ENCODE measurements at places on chromosomes 3 and 15.

GRCh38 chr3:18016366-18016765 is 273.9 kb upstream of the TBC1D5 start:
- DNase-seq: no peak

- DNase-seq: no peak
Measured at GRCh38 chr15:91787198-91787597, 66.3 kb upstream of the SLCO3A1 start.

GRCh38 chr3:50352781-50353180 is 2.1 kb downstream of the CYB561D2 start:
- DNase-seq: no peak

GRCh38 chr3:134076851-134077250 is 47.1 kb upstream of the SLCO2A1 start:
- no peak for DNase-seq

GRCh38 chr3:133540896-133541674 is 32.4 kb upstream of the CDV3 start:
- DNase-seq: no peak

DNA sequence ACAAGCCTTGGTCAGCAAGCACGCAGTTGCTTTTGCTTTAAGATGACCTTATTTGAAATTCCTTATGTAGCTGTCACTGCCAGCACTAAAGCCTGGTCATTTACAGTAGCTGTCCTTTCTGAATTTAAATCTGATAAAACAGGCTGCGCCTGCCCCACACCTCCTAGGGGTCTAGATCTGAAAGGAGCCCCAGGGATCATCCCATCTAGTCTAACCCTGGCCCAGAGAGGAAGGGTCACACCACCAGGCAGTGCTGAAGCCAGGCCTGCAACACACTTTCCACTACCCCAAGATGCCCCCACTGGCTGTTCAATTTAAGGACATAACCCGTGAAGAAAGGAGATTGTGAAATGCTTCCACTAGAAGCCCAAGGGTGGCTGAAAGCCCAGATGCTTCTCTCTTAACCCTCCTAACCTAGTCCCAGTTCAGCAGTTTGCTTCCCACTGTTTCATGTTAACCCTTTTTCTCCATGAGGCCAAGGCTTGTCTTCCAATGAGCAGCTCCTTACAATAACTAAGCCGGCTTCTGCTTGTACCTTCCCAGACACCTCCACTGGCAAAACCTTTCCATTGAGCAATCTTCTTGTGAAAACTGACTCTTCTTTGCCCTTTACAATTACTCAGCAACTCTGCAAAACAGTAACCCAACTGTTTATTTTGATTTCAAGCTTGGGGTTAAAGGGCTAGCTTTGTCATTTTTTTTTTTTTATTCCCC is 198.9 kb upstream of the LPP start:
- DNase-seq: no peak

- DNase-seq: no peak
Measured at GRCh38 chr3:51836606-51837005, 24.8 kb upstream of the IQCF2 start.

DNA sequence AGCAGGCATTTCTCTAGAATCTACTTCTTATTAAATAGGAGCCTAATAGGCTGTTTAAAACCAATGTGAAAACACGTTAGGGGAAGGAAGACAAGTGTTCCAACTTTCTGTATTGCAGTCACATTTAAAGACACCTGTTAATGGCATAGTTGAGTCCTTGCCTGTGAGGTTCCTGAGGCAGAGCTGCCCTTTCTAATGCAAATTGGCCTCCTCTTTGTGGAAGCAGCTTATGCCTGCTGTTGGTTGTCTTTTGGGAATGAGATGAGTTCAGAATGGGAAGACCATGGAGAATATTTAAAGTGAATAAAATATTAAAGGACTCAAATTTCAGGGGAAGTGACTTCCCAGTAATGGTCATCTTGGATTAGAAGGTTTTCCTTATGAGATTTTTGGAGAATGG is 51.2 kb downstream of the NEK11 start:
- DNase-seq: no peak

DNA sequence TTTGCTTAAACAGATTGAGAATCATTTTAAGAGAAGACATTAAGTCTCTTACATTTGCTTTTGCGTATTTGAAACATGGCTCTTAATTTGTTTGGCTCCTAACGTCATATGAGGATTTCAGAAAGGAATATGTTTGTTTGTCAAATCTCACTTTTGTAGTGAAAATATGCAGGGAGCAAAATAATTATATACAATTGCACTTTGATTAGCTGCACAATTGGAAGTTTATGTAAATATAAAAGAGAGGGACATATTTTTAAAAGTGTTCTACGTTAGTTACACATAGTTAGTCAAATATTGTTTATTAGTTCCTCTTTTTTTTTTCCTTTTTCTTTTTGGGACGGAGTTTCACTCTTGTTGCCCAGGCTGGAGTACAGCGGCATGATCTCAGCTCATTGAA is 42.7 kb upstream of the GOLIM4 start:
- DNase-seq: no peak

- DNase-seq: no peak
Measured at GRCh38 chr3:8606701-8607231, 37.8 kb downstream of the SSUH2 start.

DNA sequence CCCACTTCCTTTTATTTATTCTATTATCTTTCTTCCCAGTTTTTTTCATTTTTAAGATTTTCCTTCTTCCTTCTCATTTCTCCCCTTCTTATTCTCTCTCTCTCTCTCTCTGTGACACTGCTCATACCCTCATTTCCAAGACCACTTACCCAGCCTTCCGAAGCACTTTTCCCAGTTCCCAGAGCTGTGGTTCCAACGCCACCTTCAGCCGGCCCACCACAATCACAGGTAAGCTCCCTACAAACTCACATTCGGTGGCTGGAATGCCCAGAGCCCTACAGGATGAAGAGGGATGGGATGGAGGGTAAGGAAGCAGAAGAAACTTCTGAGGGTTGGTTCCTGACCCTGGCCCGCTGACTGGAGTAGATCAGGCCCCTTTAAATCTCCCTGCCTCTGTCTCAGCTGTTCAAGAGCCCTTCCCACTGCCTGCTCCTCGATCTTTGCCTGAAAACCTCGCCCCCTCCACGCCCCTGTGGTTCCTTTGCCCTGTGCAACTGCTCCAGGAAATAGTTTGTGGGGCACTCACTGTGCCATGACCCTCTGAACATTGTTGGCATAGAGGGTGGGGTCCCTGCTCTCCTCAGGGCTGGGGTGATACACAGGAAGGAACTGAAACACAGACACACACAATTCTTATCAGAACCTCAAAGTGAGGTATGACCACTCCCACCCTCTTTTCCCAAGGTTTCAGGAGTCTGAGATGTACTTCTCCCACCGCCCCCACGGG is 4.8 kb downstream of the LPCAT4 start:
- no peak for DNase-seq

DNA sequence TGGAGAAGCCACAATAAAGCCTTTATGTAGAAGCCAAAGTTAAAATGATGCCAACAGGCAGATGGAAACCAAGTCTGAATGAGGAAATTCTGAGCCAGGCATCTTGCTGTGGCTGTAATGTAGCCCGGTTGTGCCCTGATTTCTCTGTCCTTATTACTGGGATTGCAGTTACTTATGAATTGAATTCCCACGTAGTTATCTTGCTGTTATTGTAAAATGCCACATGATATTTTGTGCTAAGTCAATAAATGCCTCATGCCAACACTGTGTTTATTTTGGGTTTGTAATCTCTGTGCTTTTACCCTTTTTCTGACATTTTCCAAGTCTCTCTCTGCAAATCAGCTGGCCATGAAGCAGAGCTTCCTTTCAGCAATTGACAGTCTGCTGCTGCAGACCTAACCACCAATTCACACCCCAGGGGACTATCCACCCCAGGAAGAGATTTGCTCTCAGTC is 486.1 kb upstream of the GOLIM4 start:
- peak; percentile 56 for DNase-seq

GRCh38 chr3:53457068-53457467 is 37.3 kb upstream of the CACNA1D start:
- no peak for DNase-seq

GRCh38 chr3:123376451-123377242 is 72.2 kb downstream of the ADCY5 start:
- DNase-seq: no peak

GRCh38 chr3:177711637-177712036 is 514.4 kb upstream of the TBL1XR1 start:
- DNase-seq: no peak

- DNase-seq: no peak
Measured at GRCh38 chr15:39468331-39468730, 112.5 kb upstream of the THBS1 start.

DNA sequence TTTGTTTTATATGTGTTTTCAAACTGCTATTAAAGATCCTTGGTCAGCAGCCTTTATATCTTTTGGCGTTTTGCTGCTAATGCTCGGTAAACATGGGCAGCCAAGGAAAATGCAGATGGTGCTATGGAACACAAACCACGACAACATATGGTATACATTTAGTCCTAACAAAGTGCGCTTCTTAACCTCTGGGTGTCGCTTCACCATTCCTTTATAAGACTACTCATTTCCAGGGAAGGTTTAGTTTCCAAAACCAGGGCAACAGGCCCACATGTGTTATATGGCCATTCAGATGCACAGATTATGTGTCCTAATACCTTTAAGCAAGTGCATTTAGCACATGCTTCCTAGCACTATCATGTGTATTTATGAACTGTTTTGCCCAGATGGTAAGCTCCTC is 14.7 kb downstream of the SHOX2 start:
- DNase-seq: no peak

GRCh38 chr3:112126511-112126911 is 6.5 kb downstream of the GCSAM start:
- no peak for DNase-seq

DNA sequence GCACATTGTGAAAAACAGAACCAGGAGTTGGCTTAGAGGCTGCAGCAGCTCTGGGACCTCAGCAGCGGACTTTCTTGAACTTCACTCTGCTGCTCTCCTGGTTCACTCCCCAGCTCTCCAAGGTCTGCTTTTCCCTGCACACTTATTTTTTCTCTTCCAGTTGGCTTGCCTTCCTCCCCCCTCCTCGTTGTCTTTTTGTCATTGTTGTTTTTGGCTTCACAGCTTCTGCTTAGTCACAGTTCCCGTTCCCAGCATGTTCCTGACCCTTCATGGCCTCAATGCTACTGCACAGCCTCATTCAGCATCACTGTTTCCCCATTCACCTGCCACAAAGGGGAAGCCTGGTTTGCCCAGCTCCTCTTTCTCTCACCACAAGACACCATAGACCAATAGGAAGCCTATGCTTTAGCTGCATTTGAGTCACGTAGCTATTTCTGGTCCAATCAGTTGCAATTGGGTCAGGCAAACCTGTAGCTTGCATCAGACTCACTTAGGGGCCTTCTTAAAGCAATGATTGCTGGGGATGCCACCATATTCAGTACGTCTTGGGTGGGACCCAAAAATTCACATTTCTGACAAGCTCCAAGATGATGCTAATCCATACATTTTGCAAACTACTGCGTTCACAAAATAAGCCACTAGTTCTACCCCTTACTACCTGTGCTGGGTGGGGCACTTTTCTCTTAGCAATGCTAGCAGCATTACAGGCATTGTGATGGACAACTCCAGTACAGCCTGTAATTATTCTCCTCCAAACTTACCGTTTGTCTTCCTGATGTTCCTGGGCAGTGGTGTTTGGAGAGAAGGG is 7.8 kb upstream of the SUMF1 start:
- DNase-seq: no peak

- no peak for DNase-seq
Measured at GRCh38 chr15:51936105-51936478, 35.5 kb downstream of the LEO1 start.

- no peak for DNase-seq
Measured at GRCh38 chr3:181290941-181291340, 301.4 kb upstream of the DNAJC19 start.

DNA sequence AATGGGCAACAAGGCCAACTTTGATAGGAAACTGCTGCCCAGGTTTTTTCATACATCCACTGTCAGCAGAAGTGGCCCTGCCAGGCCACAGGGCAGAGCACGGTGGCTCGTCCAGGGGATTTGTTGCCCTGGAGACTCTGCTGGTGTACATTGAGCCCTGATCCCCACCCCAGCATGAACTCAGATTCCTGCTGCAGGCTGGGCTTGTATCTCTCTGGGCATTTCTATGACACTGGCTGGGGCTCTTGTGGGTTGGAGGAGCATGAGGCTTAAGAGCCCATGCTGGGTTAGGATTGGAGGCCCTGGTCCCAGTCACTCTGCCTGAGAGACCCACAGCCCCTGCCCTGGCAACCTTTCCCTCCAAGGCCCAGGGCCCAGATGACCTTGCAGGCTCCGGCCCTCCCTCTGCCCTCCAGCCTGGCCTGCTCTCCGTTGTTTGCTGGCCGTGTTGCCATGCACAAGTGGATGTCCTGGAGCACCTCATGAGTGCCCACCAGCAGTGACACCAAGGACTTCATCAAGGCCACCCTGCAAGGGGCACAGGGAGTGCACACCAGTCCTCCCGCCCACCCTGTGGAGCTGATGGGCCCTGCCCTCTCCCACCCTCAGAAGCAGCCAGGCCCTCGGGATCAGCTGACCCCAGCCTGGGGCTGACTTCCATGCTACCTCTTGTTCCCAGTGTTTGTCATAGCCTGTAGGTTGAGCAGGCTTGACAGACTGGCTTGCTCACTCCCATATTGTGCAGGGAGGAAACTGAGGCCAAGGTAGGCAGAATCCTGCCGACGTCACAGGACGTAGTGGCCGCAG is 58.2 kb downstream of the ZNF445 start:
- DNase-seq: no peak

GRCh38 chr15:31212326-31213080 is 111.0 kb upstream of the TRPM1 start:
- no peak for DNase-seq

- DNase-seq: no peak
Measured at GRCh38 chr15:90596943-90597342, 67.2 kb downstream of the CRTC3 start.

DNA sequence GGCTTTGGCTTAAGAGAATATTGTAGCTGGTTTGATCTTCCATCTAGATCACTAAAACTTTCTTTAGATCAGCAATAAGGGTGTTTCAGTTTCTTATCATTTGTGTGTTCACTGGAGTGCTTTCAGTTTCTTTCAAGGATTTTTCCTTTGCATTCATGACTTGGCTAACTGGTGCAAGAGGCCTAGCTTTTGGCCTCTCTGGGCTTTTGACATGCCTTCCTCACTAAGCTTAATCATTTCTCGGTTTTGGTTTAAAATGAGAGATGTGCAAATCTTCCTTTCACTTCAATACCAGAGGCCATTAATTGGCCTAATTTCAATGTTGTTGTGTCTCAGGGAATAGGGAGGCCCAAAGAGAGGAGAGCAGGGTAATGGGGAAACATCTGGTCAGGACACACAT is 30.3 kb upstream of the CCNB2 start:
- DNase-seq: no peak

DNA sequence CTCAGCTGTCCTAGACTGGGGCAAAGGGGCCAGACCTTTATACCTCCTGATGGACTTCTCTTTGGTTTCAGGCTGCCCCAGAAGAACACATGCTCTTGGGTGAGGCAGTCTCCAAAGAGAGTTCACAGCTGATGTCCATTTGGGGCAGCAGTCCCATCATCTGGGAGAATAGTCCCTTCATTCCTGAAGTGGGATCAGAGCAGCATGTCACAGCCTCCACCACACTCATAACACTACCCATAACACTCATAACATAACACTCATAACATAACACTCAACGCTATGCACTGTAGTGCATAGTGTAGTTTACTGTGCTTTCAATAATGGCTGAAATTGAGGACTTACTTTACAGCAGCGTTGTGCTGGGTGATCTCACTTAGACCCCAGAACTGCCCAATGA is 36.7 kb upstream of the PLCL2 start:
- DNase-seq: no peak

All from NCI-H2081 treated with DMSO at 0.1 percent for 48 hours (cell line).